ENCODE measurements at places on chromosomes 12 and 14.

DNA sequence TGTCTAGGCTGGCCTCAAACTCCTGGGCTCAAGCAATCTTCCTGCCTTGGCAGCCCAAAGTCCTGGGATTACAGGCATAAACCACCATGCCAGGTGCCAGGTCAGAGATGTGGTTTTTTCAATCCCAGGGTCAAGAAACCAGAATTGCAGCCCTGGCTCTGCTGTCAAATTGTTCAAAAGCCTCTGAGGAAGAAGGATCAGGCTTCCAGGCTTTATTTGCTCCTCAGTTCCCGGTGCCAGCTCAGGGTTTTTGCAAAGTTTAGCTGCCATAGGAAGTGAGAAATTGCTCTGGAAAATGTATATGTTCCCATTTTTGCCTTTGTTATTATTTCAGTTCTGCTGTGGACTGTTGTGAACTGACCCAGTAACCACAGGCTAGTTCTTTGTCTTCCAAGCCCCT is 28.7 kb downstream of the WNT5B start:
- H3K4me1 ChIP-seq = peaks cover 13% of the 10 kb centered on the region
- no peaks in the 10 kb centered on the region for H3K36me3 ChIP-seq
- no peak overlapping the region for H3K27ac ChIP-seq
- no peak for DNase-seq
- H3K4me3 ChIP-seq = no peak overlapping the region
- H3K27me3 ChIP-seq = peaks cover 2% of the 10 kb centered on the region

- DNase-seq = no peak
- H3K4me1 ChIP-seq = no peaks in the 10 kb centered on the region
- no peak overlapping the region for H3K27ac ChIP-seq
- no peaks in the 10 kb centered on the region for H3K27me3 ChIP-seq
These were observed 5.6 kb upstream of the ADCK1 start for GRCh38 chr14:77794357-77794756.

GRCh38 chr12:57319678-57320469 is 68.9 kb upstream of the STAC3 start:
- no peak overlapping the region for H3K27ac ChIP-seq
- H3K4me3 ChIP-seq = no peak overlapping the region
- H3K27me3 ChIP-seq = no peaks in the 10 kb centered on the region
- H3K4me1 ChIP-seq = peaks cover 4% of the 10 kb centered on the region

DNA sequence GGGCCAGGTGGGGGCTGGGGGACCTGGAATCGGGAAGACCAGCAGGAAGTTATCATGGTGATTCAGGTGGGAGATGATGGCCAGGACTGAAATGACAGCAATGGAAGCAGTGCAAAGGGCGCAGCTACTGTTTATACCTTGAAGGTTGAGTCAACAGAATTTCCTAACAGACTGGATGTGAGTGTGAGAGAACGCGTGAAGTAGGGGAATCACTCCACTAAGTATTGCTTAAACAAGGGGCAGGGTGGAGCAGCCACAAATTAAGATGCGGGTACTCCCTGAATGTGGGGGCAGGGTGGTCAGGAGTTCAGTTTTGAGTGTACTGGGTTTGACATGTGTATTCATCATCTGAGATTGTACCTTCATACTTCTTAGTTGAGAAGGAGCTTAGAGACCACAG is 45.1 kb downstream of the MYF5 start:
- DNase-seq = no peak
- H3K27ac ChIP-seq = no peak overlapping the region
- H3K27me3 ChIP-seq = no peaks in the 10 kb centered on the region
- no peaks in the 10 kb centered on the region for H3K36me3 ChIP-seq

DNA sequence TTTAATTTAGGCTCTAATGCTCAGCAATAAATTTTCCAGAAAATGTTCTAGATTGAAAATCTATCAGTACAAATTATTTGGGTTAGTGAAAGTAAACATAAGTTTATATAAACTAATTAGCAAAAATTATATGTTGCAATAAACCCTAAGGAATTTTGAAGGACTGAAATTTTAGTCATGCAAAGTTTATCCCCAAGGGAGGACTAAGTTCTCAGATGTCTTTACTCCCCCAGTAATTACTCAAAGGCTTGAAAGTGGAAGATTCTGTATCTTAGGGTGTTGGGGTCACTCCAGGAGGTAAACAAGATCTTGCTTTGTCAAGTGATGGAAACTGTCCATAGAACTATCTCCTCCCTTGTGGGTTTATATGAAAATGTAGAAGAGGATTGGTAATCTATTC is 183.7 kb downstream of the AKAP6 start:
- no peaks in the 10 kb centered on the region for H3K4me1 ChIP-seq
- H3K36me3 ChIP-seq = no peaks in the 10 kb centered on the region
- H3K27ac ChIP-seq = no peak overlapping the region
- H3K27me3 ChIP-seq = no peaks in the 10 kb centered on the region
- H3K4me3 ChIP-seq = no peak overlapping the region

DNA sequence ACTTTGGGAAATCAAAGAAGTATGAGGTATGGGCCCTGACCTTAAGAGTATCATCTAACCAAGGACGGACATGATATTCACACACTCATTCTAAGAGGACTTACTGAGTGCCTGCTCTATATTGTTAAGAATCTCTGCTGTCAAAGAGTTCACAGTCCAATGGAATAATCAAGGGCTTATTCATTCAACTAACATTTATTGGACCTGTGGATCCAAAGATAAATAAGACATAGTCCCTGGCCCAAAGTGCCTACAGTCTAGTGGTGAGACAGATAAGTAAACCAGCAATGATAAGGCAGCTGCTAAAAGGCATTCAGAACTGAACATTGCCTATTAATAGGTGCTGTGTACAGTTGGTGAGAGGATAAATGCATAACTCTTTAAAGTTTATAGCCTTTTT is 11.0 kb downstream of the WDR20 start:
- no peak for DNase-seq
- no peaks in the 10 kb centered on the region for H3K27me3 ChIP-seq
- peaks cover 4% of the 10 kb centered on the region for H3K36me3 ChIP-seq
- H3K4me3 ChIP-seq = no peak overlapping the region
- H3K27ac ChIP-seq = no peak overlapping the region

All from endothelial cell (in vitro differentiated cells).